ENCODE measurements at places on chromosomes 3 and 15.

GRCh38 chr15:90154861-90155626 lies 46.1 kb upstream of the SEMA4B start:
- peak; percentile 84 for DNase-seq

GRCh38 chr3:188433521-188434150 lies 279.7 kb downstream of the LPP start:
- no peak for DNase-seq

GRCh38 chr3:149765762-149766334 lies 13.6 kb upstream of the COMMD2 start:
- DNase-seq: no peak

DNA sequence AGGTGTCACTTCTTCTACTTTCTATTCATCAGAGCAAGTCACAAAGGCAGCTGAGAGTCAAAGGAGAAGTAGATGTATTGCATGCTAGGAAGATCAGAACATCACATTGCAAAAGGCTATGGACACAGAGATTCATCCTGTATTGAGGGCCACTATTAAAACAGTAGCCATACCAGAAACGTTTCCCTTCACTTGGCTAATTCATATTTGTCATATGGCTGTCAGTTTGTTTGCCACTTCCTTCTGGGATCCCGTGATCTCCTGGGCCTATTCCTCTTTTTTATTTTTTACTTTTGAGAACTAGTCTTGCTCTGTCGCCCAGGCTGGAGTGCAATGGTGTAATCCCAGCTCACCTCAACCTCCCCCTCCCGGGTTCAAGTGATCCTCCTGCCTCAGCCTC lies 184.0 kb upstream of the SATB1 start:
- DNase-seq: no peak

All from AG04450 (cell line).